ENCODE measurements at places on chromosomes 3 and 15.

DNA sequence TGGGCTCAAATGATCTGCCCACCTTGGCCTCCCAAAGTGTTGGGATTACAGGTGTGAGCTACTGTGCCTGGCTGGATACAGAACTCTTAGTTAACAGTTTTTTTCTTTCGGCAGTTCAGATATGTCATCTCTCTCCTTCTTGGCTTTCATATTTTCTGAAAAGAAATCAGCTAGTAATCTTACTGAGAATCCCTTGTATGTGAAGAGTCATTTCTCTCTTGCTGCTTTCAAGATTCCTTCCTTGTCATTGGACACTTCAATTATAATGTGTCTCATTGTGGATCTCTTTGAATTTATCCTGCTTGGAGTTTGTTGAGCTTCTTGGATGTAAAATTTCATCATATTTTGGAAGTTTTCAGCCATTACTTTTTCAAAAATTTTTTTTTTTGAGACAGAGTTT lies 17.0 kb downstream of the TRIM69 start:
- no peak for DNase-seq

DNA sequence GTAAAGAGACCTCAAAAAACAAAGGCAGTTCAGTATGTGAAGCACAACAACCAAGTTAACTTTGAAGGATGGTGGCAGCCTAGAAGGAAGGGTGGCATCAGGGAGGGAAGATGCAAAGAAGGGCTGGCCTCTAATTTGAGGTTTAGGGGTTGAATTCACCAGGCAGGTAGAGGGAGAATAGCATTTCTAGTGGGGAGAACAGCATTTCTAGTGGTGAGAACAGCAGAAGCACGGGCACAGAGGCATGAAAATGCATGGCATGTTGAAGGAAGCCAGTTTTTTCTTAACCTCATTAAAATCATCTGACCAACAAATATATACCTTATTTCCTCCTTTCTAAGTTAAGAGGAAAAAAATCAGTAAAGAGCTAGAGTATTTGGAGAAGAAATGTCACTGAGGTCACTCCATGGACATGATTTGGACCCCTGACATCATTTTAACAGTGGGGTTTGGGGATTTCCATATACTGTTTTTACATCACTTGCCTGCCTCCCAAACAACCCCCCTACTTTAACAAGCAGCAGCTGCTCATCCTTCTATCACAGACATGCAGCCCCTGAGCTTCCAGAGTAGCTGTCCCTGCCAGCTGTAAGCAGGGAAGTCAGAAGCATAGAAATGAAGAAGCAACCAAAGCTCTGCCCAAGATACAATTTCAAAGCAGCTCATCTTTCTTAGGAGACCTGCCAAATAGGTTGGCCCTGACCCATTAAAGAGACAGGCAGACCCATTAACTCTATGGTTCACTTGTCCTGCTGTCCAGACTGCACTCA lies 2.4 kb upstream of the POPDC2 start:
- DNase-seq: no peak

DNA sequence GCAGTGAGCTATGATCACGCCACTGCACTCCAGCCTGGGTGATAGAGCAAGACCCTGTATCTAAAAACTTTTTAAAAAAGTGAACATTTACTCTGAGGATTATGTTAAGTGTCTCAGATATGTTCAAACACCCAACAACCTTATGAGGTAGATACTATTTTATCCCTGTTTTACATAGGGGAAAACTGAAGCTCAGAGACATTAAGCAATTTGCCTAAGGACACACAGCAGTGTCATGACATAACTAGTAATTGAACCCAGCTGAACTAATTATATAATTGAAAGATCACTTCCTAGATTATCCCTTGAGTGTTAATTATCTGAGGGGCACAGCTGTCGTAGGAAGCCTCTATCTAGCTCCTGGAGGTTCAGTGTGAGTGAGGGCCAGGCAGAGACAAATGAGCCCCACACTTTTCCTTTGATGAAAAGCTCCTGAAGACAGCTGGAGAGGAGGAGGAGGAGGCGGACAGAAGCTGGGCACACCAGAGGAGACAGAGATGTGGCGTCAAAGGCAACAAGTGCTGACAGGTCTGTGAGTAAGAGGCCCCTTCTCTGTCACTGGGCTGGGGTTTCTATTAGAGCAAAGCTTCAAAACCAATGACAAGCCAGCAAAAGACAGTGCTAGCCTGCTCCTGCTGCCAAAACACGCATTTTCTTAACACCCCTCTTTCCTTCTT lies 20.5 kb downstream of the TRH start:
- DNase-seq: no peak

- no peak for DNase-seq
These were observed 303.5 kb upstream of the LRRFIP2 start for GRCh38 chr3:37477711-37478487.

- DNase-seq: peak; percentile 88
These were observed 71.1 kb downstream of the CCNL1 start for GRCh38 chr3:157088601-157089454.

- DNase-seq: no peak
These were observed 158.6 kb upstream of the RGMA start for GRCh38 chr15:93247466-93248121.

GRCh38 chr3:34387826-34388564 lies 589.6 kb downstream of the PDCD6IP start:
- no peak for DNase-seq

DNA sequence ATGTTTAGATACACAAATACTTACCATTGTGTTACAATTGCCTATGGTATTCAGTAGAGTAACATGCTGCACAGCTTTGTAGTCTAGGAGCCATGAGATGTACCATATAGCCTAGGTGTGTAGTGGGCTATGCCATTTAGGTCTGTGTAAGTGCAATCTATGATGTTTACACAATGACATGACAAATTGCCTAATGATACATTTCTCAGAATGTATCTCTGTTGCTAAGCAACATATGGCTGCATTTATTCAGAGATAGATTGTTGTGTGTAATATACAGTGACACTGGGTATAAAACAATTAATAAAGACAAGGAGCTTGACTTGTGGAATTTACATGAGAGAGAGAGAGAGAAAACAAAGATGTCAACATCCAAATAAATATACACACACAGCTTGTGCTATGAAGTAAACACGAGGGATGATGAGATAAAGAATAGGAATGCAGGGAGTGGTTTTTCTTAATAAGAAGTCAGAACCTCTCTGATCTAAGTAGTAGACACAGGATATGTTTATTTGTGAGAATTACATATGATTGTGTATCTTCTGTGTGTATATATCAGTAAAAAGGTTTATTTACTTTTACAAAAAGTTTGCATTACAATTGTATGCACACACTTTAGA lies 110.0 kb downstream of the KCNAB1 start:
- no peak for DNase-seq

DNA sequence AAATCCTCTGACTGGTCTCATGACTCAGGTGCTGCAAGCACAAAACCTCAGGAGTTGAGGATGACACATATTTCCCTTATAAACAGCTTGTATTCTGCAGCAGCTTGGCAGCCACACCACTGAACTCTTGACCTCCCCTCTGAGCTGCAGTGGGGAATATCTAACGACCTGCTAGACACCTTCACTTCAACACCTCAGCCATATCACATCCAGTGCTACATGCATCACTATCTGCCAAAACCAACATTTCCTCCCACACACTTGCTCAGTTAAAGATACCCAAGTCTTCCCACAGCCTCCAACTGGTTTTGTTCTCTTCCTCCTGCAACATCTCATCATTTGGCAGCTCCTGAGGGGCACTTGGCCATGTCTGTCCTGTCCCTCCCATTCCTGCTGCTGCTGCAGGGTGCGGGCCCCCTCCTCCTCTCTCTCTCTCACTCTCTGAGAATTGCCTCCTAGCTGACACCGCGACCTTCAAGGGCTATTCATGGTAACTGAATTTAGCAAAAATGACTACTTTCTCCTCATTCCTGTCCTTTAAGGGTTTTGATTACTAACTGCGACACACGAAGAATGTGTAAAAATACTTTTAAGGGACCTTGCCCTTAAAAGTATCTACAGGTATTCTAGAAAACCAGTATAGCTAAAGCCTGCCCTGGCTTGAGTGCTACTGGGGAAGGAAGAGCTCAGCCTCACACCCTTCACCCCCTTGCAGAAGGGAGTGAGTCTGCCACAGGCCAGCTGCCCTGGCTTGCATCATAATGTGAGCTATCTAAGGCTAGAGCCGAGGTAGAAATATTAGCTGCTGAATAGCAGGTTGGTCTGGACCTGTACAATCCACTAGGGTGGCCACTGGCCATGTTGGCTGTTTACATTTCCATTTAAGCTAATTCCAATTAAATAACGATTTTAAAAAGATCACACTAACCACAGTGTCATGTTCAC lies 5.0 kb upstream of the CCR9 start:
- no peak for DNase-seq

- no peak for DNase-seq
These were observed 117.5 kb upstream of the PRTG start for GRCh38 chr15:55860468-55860867.

DNA sequence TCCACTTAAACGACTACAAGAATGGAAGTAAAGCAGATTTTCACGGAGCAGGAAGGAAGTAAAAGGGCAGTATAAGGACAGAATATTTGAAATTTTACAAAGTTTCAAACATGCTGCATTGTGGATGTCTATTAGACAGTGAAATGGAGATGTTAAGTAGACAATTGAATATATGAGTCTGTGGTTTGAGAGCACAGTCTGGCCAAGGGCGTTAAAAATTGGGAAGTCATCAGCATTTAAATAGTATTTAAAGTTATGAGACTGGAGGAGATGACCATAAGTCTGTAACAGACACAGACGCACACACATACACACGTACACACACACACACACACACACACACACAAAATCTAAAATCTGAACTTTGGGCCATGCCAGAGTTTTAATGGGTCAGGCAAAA lies 935.9 kb downstream of the EPHA3 start:
- DNase-seq: no peak

DNA sequence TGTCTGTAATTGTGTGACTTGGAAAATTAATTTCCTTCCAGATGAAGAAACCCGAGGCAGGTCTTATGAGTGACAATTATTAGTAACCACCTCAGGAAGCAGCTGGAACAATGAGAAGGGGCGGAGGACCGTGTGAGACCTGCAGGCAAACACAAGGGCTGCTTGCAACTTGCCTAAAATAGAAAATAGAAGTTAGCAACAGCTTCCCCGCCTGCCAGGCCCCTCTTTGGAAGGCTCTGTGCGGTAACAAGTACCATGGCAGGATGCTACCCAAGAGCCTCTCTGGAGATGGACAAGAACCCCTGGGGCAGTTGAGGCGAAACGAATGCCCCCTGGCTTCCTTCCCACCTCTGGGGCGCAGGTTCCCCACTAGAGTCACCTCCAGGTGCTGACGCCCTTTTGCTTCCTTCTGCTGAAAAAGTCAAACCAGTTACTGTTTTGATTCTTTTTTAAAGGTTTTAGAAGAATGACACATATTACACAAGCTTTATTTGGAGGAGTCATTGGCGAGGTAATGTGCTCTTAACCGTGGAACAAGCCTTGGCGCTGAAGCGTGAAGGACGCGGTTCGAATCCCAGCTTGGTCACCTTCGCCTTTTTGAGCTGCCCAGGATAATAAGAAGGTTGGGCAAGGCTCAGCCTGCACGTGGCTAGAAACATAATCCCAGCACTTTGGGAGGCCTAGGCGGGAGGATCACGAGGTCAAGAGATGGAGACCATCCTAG lies 47.0 kb upstream of the SYNM start:
- no peak for DNase-seq

- DNase-seq: peak; percentile 49
These were observed 8.6 kb downstream of the TFRC start for GRCh38 chr3:196073255-196073753.

- DNase-seq: no peak
These were observed 82.6 kb upstream of the ADPGK start for GRCh38 chr15:72866182-72866581.

DNA sequence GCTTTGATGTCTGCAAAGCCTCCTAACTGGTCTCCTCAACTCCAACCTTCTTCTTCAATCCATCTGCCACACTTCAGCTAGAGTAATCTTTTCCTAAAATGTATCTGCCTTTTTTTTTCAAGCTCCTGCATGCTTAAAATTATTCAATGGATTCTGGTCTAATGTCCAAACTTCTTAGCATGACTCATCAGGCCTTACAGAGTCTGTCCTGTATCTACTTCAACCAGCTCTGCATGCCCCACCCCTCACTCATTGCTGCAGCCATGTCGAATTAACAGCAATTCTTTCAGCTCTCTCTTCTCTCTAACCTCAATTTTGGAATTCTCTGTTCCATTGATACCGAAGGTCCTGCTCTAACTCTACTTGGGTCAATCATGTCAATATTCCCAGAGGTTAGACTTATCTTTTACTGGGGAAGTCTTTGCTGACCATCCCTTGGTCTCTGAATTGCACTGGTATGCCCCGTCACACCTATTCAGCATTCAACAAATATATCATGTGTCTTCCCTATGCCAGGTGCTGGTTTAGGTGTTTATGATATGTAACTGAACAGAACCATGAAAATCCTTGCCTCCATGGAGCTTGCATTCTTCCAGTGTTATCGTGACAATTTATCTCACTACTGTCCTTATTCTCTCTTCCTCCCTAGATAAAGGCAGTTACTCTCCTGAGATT lies 88.5 kb upstream of the NANOGP8 start:
- DNase-seq: no peak

DNA sequence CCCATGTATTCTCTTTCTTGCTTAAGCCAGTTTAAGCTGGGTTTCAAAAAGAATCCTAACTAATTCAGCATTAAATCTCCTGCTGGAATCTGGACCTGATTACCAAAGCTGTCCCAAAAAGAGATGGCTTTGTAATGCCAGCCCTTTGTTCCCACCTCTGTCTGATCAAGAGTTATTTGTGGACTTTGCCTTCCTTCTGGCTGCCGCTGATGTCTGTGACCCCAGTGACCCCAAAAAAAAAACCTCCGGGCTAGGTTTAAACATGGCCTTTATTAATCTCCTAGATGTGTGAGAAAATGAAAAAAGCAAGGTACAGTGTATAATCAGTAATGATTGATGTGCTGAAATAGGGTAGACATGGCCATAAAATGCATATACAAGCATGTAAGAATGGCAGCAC lies 20.7 kb downstream of the CRYGS start:
- no peak for DNase-seq

DNA sequence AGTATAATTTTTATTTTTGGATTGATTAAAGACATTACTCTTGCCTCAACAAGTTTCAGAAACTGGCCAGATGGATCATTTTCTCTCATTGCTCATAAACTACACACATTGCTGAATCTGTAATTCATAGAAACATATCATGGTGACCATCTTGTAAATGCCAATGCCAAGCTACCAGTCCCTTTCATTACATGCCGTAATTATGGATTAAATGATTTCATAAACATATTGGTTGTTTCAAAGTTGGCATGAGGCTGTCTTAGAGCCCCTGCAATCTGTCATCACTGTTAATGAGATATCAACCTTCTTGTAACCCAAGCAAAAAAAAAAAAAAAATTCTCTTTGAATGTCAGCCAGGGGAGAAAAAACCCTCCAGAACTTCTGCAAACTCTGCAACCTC lies 112.2 kb downstream of the DCLK3 start:
- no peak for DNase-seq
